ENCODE measurements at places on chromosomes 2 and 18.
A peak's percentile ranks its signal among the peaks of the same experiment; 100 is the strongest.

- no peak for DNase-seq
Measured at GRCh38 chr2:144894612-144895599, 375.0 kb upstream of the ZEB2 start.

DNA sequence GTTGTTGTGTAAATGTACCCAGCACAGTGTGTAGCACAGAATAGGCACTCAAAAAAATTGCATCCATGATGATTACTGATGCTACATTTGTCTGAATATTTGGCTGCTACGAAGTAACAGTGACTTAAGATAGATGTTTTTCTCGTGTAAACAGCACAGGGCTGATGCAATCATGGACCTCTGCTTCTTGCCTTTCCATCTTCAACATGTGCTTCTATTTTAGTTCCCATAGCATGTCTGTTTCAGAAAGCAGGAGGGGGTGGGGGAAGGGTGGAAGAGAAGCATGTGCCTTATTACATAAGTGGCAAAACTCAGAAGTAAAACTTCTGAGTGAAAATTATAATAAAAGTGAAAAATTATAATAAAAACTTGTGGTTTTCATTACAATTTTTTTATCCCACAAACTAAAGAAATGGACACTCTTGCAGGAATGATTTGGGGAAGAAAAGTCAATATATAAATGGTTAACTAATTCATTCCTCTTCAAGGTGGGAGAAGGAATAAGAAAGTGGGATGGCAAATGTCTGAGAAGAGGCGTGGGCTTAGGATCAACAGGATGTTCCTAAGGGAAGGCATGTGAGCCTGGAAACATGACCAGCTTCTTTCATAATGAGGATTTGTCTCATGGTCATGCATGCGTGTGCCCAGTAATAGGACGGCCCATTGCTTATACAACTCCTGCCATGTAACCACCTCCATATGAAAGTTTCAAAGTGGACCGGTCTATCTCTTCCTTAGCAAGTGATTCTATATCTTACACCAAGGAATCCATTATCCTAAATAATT is 27.2 kb downstream of the CCBE1 start:
- no peak for DNase-seq

DNA sequence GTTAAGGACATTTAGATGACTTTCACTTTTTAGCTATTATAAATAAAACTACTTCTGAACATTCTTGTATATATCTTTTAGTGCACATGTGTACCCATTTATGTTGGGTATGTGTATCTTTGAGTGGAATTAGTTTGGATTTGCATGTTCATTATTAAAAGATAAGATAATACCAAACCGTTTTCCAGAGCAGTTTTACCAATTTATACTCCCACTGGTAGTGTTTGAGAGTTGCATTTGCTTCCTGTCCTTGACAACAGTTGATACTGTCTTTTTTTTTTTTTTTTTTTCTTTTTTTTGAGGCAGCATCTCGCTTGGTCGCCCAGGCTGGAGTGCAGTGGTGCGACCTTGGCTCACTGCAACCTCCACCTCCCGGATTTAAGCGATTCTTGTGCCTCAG is 23.3 kb downstream of the SLC30A6 start:
- DNase-seq: no peak

DNA sequence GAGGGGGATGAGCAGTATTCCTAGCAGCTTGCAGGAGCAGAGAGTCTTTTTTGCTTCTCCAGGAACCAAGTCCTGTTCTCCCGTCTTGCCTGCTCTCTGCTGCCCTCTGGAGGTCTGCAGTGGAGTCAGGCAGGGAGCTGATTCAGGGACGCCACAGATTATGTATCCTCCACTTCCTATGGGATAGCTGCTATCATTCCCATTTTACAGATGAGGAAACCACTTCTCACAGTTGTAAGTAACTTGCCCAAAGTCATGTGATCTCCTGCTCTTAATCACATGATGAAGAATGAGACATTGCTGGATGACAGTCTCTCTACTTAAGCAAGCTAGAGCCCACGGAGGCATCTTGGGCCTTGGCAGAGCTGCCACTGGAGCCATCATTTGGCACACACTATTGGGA is 8.3 kb downstream of the SLC4A5 start:
- peak; percentile 39 for DNase-seq

- peak; percentile 73 for DNase-seq
Measured at GRCh38 chr2:209772290-209772685, 656 bp downstream of the UNC80 start.
